ENCODE measurements at places on chromosomes 13 and 19.
A peak's percentile ranks its signal among the peaks of the same experiment; 100 is the strongest.

- no peak for DNase-seq
Observed at GRCh38 chr13:112172017-112172416, 105.1 kb downstream of the SOX1 start.

- peak; percentile 6 for DNase-seq
Observed at GRCh38 chr13:73421310-73421912, 362.6 kb downstream of the KLF5 start.

GRCh38 chr13:59229861-59230260, 933.9 kb downstream of the DIAPH3 start:
- DNase-seq, result no peak

DNA sequence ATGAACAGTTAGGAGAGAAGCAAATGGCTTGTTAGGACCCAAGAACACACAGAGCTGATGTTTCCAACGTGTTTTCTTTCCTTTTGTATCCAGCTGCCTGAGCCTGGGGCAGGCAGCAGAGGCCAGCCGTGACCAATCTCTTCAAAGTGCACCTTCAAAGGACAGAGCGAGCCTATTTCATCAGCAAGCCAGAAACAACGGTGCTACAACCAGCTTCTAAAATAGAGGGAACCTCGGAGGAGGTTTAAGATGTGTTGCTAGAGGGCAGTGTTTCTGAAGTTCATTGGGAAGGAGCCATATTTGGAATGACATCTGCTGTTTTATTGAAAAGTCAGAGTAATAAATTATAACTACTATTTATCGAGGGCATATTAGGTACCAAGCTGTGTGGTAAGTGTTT, 56.2 kb upstream of the RFC3 start:
- DNase-seq, result no peak

- peak; percentile 80 for DNase-seq
Observed at GRCh38 chr19:6744381-6745301, 5.2 kb downstream of the TRIP10 start.

DNA sequence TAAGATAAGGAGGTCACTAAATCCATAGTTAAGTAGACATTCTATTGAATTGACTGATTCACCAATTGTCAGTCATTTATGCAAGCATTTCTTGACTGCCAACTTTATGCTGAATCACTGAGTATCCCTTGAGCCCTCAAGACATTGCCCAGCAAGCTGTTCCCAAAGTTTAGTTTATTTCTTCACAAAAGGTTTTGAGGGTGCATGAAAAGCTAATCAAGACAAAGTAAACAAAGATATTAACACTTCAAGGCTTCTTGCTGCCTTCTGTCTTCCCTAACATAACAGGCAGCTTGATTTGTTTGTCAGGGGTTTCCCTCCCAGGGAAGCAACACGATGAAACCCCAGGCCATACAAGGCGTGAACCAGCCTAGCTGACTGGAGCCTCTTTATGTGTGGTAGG, 374.4 kb downstream of the SPRY2 start:
- no peak for DNase-seq

- no peak for DNase-seq
Observed at GRCh38 chr19:15948223-15949058, at the start of gene OR10H4. TSS of gene OR10H4 (plus strand) at chr19:15949008. CDS start at chr19:15949008, 0 bp downstream.

DNA sequence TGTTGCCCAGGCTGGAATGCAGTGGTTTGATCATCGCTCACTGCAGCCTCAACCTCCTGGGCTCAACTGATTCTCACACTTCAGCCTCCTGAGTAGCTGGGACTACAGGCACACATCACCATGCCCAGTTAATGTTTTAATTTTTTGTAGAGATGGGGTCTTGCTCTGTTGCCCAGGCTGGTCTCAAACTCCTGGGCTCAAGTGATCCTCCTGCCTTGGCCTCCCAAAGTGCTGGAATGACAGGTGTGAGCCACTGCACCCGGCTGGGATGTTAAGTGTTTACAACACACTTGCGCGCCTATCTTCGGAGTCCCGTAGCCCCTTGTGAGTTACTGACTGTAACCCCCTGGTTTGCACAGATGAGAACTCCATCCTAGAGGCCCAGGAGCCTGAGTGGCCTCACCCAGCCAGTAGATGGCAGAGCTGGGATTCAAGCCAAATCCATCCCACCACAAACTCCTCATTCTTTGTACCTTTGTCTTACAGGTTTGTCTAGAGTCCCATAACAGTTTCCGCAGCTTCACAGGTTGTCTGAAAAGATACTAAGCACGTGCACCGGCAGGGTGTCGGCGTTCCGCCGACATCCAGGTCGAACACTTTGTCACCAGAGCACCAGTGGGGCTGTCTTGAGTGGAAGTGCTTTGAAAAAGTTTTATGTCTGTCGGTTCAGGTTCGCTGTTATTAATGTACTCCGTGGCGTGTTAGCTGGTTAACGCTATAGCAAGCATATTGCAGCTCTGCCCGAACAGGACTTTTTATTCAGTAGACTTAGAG, 14.7 kb downstream of the MAG start:
- no peak for DNase-seq

DNA sequence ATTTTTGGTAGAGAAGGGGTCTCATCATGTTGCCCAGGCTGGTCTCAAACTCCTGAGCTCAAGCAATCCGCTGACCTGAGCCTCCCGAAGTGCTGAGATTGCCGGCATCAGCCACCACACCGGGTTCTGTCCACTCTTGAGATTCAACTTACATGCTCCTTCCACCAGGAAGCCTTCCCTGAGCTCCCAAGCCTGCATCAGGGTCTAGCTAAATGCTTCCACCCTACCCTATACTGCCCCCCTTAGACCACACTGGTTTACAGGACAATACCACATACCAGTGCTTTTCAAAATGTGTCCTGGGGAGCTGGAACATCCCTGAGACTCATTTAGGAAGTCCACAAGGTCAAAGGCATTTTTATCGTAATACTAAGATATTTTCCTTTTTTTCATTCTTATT, 15.1 kb upstream of the CACNG8 start:
- DNase-seq, result no peak

DNA sequence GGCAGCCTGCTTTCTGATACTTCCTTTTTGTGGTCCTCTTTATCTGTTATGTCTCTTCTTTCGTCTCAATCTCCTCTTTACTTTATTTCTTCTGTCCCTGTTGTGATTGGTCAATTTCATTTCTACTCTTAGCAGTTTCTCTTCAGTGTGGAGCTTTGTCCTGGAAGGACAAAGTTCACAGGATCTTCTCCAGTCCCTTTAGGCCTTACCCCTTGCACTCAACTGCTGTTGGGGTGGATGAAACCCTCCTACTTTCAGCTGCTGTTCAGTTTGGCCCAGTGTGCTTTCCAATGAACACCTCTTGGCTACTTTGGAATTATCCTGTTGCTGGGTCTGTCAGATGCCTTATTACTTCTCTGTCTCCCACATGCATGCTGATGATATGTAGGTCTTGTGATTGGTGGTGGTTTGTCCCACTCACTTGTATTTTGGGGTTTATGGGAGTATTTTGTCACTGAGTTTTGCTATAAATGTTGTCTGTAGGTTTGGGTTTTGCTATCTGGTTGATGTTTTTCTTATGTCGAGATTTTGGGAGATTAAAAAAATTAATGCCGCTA, 24.8 kb downstream of the WDR62 start:
- no peak for DNase-seq

- no peak for DNase-seq
Observed at GRCh38 chr13:102309110-102309509, 92.7 kb downstream of the FGF14 start.

GRCh38 chr19:5738423-5738822, 18.0 kb downstream of the CATSPERD start:
- no peak for DNase-seq

DNA sequence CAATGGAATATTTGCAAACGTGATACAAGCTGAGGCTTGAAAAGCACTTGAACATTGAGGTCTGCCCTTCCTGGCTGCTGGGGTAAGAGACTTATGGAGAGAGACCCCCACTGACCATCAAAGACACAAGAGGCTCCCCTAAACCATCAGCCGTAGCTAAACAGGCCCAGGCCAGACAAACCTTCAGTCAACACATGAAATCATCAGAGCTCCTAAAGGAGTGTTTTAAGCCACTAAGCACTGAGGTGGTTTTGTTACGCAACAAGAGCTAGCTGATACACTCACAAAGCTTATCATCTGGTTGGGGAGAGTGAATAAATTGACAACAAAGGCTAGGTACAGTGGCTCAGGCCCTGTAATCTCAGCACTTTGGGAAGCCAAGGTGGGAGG, 110.4 kb downstream of the ZNF557 start:
- no peak for DNase-seq

DNA sequence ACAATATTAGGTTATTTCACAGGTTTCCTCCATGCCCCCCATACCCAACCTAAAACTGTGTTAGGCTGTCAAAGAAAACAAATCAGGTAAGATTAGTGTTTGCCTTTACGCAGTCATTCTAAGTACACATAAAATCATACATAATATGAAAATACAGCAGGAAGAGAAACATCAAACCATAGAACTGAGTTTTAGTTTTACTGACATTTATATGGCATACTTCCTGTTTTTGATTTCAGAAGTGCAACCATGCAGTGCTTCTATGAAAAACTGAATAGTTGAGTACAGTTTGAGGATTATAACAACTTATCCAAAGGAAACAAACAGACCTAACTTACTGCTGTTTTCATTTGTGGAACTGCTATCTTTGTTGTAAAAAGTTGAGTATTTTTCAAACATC, 91.3 kb downstream of the KCNRG start:
- no peak for DNase-seq

DNA sequence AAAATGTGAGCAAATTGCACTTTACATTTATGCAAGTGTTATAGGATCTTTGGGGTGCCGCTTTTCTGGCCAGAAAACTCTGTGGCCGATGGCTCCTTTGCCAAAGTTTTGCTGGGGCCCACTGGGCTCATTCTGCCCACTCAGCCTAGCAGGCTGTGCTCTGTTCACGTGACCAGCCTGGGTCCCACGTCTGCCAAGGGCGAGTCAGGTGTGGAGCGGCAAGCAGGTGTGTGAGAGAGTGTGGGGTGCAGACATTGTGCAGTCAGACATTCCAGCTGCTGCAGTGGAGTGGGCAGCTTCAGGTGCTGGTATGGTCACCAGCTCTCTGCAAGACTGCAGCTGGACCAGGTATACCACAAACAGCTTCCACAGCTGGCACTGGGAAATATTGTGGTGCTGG, 2305.7 kb downstream of the PCDH9 start:
- no peak for DNase-seq

GRCh38 chr13:79070343-79070974, 335.6 kb downstream of the RBM26 start:
- DNase-seq, result no peak

DNA sequence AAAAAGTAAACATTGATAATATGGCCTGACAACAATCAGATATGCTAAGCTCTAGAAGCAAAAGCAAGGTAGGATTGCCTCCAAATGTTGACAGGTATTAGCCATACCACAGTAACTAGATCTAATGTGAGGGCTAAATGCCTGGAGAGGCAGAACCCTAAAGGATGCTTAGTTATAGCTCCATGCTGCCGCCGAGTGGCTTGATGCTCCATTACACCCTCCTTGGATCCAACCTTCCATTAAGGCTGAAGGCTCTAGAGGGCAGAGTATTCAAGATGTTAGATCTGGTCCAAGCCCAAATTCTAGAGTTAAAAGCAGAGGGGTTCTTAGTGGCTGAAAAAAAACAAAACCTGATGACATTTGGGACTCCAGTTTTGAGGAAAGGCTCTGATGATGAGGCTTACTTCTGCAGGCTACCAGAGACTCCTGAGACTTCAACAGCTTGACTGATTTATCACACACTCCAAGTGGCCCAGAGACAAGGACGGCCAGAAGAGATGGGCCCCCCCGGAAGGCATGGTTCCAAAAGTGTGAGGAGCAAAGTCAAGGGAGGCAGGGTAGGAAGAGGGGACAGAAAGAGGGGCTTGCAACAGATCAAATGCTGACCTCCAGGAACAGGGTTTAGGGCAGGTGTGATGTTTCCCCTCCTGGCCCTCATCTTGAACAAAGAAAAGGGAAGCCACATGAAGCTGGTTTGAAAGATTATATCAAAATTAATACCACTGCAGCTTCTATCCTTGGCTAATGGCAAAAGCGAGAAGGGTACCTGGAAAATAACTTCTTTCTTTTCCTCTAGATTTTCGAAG, 21.9 kb upstream of the CPB2 start:
- peak; percentile 43 for DNase-seq

- DNase-seq, result no peak
Observed at GRCh38 chr13:52931539-52932431, 83.3 kb upstream of the PCDH8 start.

- DNase-seq, result no peak
Observed at GRCh38 chr13:110218581-110219201, 88.3 kb downstream of the COL4A1 start.

GRCh38 chr13:40024204-40024966, 368.9 kb downstream of the COG6 start:
- no peak for DNase-seq

DNA sequence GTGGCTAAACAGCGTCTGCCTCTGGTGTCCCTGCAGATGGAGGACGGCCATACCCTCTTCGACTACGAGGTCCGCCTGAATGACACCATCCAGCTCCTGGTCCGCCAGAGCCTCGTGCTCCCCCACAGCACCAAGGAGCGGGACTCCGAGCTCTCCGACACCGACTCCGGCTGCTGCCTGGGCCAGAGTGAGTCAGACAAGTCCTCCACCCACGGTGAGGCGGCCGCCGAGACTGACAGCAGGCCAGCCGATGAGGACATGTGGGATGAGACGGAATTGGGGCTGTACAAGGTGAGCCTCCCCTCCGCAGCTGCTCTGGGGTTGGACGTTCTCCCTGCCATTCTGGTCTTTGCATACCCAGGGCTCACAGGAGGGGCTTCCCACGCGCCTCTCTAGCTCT, 19.9 kb downstream of the UHRF1 start:
- DNase-seq, result no peak

DNA sequence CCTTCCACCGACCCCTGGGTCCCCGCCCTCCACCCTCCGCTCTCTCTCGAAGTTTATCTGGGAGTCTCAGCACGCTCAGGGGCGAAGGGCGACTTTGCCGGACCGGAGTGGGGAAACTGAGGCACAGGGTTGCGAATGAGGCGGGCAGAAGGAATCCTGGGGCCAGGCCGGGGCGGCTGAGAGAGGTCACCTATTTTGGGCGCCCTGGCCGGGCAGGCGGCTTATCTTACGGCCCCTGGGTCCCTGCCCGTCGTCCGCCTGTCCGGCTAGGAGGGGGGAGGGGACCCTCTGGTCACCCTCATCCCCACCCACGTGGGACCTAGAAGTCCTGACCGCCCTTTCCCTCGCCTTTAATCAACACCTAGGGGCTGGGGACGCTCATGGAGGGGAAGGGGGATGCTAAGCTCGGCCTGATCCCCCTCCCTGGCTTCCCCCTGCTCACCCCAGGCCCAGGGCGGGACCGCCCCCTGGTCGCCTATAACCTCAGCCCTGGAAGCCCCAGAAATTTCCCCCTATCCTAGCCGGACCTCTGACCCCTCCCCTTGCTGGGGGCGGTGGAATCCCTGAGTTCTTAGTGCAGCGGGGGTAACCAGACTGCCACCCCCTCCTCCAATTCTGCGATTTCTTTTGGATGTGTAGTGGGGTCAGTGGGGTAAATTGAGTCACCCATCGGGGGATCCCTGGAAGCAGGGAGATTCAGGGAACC, 556 bp downstream of the TRIP10 start:
- no peak for DNase-seq

- no peak for DNase-seq
Observed at GRCh38 chr13:106274551-106275203, 260.8 kb downstream of the EFNB2 start.

DNA sequence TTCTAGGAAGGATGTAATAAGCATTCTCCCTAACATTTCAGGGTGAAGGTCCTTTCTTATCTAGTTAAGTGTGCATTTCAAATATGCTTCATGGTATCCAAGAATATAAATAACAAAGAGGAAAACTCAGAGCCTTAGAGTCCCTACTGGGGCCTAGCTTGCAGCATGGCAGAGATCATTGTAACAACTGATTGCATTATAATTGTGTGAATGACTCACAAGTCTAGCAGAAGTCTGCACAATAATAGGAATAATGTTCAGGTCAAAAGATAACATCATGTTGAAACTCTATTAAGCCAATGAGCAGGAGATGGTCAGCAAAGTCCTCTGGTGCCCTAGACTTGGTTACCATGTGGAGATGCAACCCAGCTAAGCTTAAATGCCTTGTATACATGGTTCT, 3.4 kb downstream of the POSTN start:
- no peak for DNase-seq

All from RCC 7860 (cell line).